ENCODE measurements at places on chromosomes 5 and 9.

DNA sequence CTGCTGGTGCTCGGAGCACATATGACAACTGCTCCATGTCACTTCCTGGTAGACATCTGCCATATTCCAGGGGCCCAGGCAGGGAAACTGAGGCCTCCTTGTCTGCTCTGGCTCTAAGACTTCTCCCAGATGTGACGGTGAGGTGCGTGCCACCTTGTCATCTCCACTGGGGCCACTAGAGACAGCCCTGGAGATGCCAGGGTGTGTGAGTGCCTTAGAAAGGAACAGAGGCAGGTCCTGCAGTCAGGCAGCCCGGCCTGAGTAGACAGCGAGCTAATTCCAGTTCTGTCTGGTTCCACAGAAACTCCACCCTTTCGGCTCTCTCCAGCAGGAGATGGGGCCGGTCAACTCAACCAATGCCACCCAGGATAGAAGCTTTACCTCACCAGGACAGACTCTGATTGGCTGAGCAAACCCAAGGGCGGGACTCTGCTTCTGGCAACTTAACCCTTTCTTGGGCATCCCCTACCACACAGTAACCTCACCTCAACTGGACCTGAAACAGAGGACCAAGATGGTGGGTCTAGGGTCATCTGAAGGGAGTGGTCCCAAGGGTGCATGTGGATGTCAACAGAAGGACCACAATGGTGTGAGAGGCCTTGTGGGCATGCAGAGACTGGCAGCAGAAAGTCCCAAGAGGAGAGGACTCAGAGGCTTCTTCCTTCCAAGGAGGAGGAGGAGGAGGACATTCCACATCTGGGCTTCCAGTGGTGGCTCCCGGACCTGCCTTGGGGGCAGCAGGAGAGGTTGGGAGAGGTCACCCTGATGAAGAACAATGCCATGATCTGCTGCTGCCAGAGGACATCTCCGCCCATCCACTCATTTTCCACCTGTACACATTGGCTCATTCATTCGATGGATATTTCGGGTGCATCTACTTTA is 77.7 kb downstream of the RGS3 start:
- DNase-seq = peak; percentile 74

DNA sequence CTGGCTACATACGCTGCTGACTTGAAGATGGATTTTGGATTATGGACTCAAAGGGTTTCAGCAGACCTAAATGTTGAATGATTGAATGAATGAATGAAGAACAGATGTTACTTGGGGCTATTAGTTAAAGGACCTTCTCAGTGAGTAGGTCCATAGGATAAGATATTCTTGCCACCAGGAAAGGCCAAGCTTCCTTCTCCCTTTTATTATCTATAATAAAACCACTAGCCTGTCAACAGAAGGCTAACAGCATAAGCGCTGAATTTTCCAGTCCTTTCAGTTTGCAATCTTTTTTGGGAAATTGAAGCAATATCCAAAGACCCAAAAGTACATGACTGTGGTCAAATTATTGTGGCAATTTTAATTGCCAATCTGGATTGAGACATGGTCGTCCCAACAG is 113.3 kb downstream of the SV2C start:
- no peak for DNase-seq

GRCh38 chr9:116661037-116661954 is 25.8 kb upstream of the TRIM32 start:
- no peak for DNase-seq

GRCh38 chr5:167947306-167947705 is 344.1 kb upstream of the WWC1 start:
- DNase-seq = no peak

GRCh38 chr9:137278061-137278701 is 655 bp downstream of the TOR4A start:
- DNase-seq = peak; percentile 48

DNA sequence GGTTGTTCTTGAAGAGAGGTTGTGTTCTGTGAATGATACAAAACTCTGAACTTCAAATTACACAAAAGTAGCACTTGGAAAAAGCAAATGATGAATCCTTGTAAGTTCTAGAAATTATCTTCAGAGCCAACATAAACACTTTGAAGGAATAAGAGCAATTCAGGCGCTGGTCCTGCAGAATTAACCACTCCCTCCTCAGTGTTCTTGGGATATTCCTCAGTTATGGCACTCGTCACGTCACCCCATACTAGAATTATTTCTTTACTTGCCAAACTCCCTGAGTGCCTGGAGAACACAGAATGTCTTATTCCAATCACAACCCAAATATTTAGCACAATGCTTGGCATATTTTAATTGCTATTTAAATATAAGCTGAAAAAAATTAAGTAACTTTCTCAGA is 126.3 kb downstream of the EFNA5 start:
- DNase-seq = no peak

GRCh38 chr5:164422400-164422799 is 917.0 kb downstream of the MAT2B start:
- no peak for DNase-seq

GRCh38 chr5:29134418-29134817 is 2059.1 kb upstream of the CDH6 start:
- DNase-seq = no peak

DNA sequence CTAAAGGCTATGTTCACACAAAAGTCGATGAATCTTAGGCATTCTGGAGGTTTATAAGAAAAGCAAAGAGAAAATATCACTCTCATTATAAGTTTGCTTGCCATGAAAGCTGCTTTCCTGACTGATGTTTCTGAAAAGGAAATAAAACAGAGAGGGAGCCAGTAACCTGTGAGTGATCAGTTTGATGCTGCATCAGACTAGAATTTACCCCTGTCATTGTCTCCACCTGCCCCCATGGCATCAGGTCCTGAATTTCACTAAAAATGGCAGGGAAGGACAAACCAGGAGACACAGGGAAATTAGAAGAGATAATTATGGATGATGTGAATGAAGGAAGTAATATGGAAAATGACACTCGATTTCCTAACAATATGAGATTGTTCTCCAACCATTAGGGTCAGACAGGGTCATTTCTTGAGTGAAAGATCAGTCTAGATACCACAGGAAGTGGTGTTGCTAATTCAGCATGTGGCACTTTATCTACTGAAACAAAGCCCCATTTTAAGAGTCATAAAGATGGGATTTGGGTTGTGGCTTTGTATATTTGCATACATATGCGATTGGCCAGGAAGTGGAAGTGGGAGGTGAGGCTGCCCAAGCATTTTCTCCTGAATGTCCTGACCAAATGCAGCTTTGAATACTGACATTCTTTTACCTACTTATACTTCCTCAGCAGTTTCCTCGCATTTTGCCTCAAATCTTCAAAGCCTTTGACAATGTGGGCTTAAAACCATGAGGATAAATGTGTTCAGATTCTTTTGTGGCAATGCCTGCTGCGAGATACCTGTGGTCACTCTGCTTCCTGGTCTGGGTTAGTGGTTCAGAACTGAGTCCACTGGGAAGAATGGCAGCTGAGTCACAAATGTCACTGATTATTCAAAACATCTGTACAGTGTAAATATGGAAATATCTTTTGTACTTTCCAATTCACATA is 29.7 kb downstream of the MEGF10 start:
- no peak for DNase-seq

GRCh38 chr5:178471711-178472110 is 118.5 kb downstream of the COL23A1 start:
- DNase-seq = no peak

GRCh38 chr5:92945605-92946097 is 635.4 kb downstream of the NR2F1-AS1 start:
- DNase-seq = no peak

DNA sequence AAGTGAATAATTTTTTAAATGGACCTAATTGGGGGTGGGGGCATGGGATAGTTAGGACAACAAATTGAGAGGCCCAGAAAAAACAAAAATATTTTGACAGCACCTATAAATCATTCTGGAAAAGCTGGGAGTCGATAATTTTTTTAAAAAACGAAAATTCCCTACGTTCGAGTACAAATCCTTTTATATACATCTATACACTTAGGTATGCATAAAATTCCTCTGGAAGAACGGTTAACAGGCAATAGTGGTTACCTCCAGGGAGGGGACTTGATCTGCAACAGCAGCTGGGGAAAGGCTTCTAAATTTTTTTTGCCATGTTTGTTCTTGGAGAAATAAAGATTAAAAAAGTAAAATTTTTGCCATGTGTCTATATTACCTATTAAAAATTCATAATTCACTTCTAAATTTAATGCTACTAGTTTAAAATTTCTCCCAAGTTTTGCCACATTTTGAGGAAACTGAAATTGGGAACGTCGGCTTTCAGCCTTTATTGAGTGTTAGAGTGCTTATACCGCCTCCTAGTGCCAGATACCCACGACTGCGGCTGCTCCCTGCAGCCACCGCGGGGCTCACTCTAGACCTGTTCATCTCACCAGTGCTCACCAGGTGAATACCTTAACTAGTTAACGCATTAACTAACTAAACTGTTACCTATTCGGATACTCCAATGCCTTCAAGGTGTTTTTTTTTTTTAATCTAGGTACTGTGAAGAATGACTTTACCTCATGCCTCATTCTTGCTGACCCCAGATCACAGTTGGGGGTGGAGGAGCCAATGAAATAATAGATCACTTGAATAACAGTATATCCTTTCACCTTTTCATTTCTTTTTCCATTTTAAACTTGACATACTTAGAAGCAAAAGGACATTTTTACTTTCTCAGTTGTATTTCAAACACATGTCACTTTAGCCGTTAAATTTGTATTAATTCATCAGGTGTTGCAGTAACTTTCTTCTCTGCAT is 1.8 kb upstream of the BHMT start:
- peak; percentile 27 for DNase-seq

- no peak for DNase-seq
These were observed 4.8 kb upstream of the GRIA1 start for GRCh38 chr5:153485641-153486040.

DNA sequence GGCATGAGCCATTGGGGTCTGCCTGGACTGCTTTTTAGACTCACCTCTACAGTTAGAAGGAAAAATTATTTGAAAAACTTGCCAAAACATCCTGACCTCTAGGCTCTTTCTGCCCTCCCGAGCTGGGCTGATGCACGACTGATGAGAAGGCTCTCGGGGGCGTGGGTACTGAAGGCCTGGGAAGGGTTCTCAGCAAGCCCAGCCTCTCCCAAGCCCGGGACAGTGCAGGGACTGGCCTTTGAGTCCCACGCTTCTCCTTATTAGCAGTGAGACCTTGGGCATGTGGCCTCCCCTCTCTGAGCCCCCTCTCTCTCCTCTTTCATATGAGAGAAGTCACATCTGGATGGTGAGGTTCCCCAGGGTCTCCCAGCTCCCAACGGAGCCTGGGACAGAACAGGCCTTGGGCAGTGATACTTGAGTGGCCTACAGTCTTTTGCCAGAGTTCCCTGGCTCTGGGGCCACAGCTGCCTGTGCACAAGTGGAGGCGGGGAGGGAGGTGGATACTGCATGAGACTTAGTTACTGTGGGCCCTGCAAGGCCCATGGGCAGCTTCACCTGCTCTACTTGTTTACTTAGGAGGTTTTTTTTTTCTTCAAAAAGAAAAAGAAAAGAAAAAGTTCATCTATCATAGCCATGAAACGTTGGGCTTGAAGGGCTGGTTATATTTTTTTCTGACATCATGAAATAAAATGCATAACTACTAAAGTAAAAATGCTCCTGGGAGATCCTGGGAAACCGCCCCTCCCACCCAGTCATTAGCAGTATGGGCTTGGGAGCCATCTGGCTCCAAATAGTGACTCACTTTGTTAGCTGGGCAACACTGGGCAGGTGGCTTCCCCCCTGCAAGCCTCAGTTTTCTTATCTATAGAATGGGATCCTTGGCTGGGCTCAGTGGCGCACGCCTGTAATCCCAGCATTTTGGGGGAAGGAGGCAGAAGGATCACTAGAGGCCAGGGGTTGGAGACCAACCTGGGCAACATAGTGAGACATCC is 139.4 kb downstream of the GAPVD1 start:
- no peak for DNase-seq

- DNase-seq = no peak
These were observed 90.1 kb downstream of the ANKRD18B start for GRCh38 chr9:33614001-33614687.

DNA sequence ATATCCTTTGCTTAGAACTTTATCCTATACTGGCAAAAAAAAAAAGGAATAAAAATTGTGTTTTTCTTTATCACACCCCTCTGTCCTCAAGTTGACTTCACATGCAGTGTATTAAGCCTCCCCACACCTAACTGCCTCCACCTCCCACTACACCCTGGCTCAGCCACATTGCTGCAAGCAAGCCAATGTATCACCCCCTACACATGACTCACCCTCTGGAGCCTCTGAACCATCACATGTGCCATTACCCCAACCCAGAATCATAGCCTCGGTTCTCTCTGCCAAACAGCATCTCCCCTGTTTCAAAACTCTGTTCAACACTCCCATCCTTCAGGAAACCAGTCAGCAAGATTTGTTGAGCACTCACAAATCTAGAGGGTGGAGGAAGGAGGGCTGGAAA is 209.0 kb downstream of the CWC27 start:
- no peak for DNase-seq

Data from colonic mucosa (tissue), 4 donors.